ENCODE measurements at places on chromosomes 11 and 22.

DNA sequence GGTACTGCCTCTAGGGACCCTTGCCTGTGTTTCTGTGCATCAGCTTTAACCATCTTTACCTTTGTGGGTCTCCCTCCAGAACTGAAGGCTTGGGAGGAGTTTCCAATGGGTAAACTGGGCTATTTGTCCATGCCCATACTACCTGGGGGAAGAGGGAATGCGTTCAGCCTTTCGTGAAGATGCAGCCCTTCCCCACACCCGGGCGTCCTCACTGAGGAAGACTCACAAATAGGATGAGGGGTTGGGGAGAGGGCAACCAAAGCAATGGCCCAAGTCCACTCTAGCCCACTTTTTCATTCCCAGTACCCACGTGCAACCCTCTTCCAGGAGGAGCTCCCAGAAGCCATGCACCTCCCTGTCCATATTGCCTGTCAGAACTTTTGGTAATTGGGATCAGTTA, 61.8 kb upstream of the ADA2 start:
- DNase-seq, result no peak

GRCh38 chr11:13908535-13908934, 54.0 kb upstream of the SPON1 start:
- no peak for DNase-seq

DNA sequence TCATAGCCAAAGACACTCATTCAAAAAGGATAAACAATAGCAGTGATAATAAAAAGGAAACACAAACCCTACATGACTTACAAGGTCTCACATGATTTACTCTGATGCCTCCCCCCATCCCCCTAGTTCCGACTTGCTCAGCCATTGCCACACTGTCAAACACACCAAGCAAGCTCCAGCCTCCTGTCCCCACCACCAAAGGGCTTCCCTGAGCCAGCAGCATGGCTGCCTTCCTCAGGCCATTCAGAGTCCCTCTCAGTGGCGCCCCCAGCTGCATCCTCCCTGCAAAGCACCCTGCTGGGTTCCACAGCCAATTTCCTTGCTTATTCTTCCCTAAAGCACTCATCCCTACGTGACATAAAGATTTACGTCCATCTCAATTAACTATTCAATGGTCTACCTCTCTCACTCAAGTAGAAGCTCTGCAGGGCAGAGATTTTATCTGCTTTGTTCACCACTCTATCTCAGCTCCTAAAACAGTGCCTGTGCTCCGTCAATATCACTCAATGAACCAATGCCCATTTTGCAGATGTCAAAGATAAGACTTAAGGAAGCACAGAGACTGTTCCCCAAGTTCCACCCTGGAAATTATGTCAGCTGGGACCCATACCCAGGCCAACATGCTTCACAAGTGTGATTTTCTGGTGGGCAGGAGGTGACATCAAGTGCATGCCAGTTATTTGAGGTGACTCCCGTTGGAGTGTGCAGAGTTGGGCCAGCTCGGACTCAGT, 106.9 kb downstream of the SYN3 start:
- DNase-seq, result no peak

- DNase-seq, result no peak
Measured at GRCh38 chr11:118156531-118157185, 4.0 kb upstream of the SCN4B start.

DNA sequence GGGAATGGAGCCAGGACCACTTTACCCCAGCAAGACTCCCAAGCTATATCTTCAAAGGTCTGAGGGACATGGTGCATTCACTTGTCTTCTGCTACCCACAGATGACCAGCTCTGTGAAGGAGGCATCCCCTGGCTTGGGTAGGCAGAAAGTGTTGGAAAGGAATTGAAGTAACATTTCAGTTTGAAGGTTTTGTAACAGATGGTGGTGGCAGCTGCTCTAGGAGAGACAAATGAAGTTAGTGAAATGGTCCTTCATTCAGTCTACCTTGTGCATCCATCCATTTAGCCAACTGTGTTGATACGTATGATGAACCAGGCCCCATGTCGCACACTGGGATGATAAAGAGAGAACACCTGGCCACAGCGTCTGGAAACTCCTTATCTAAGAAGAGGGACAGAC, 140.5 kb downstream of the COMMD9 start:
- DNase-seq, result no peak

DNA sequence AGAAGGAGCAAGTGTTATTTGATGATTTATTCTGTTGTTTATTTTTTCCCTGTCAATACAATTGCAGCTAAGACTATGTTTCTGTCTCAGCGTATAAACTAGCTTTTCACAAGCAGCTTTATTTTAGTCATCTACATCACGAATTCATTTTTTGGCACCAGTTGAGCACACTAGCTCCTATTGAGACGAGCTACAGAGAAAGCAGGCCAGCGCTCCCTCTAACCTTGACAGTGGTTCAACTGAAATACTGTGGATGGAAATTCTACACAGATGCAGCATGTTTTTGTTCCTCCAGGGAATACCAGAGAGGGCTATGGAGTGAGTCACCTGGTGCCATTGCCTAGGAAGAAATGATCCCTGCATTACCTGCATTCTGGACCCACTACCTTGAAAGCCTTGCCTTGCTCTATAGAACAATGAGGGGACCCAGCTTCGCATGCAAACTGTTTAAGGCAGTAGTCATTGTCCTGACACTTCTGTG, 108.2 kb upstream of the ARHGAP42 start:
- DNase-seq, result no peak

- DNase-seq, result no peak
Measured at GRCh38 chr22:22194931-22195264, 49.7 kb upstream of the VPREB1 start.

GRCh38 chr11:66874232-66874631, 17.4 kb downstream of the LRFN4 start:
- DNase-seq, result no peak

GRCh38 chr11:82004537-82005213, 729.0 kb downstream of the FAM181B start:
- no peak for DNase-seq

- no peak for DNase-seq
Measured at GRCh38 chr22:47046411-47047065, 284.1 kb downstream of the TBC1D22A start.

DNA sequence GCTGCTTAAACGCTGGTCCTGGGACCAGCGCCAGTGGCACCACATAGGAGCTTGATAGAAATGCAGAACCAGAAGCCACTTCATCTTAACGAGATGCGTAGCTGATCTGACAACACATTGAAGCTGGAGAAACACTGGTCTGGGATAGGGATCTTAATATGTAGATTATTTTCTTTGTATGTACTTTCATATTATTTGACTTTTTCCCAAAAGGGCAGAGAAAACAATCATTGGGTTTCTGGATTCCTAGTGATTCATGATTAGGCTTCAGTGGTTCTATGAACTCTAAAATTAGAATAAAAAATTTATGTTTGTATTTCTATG, 12.3 kb downstream of the MPEG1 start:
- DNase-seq, result no peak
